ENCODE measurements at places on chromosomes 5 and 9. TPM values are rescaled to one million over a fixed set of nuclear protein-coding genes. Genes with fewer than 3 reads are reported as not detected.

TAF11L5 gene
- not detected for total RNA-seq

ZFP37 gene
- 1.6 TPM for total RNA-seq

HAVCR2 gene
- total RNA-seq, result not detected

RGMB gene
- total RNA-seq, result 94.1 TPM

PTGR1 gene
- total RNA-seq, result 116 TPM

CCL28 gene
- 1.3 TPM for total RNA-seq

C5orf58 gene
- total RNA-seq, result not detected

FAM114A2 gene
- total RNA-seq, result 42.3 TPM

PCDHGB5 gene
- 25.0 TPM for total RNA-seq

EMB gene
- total RNA-seq, result 0.97 TPM

ZNF354C gene
- 6.8 TPM for total RNA-seq

CAMK4 gene
- total RNA-seq, result 3.2 TPM

TSPAN17 gene
- 38.0 TPM for total RNA-seq

FAXDC2 gene
- 4.2 TPM for total RNA-seq

VCAN gene
- 490 TPM for total RNA-seq

LMX1B gene
- not detected for total RNA-seq

KLF4 gene
- total RNA-seq, result 3.5 TPM

DMGDH gene
- 4.5 TPM for total RNA-seq

FOCAD gene
- 93.7 TPM for total RNA-seq

PCDHB5 gene
- total RNA-seq, result 0.32 TPM

DMRTA1 gene
- total RNA-seq, result 0.32 TPM

SLC6A3 gene
- total RNA-seq, result not detected

PCDHA1 gene
- under 0.01 TPM for total RNA-seq

SYK gene
- total RNA-seq, result not detected

ADRB2 gene
- 1.7 TPM for total RNA-seq

IFNB1 gene
- total RNA-seq, result not detected

INSL6 gene
- total RNA-seq, result 0.64 TPM

TRIM32 gene
- total RNA-seq, result 29.6 TPM

PAXX gene
- 9.9 TPM for total RNA-seq

GABRA6 gene
- not detected for total RNA-seq

SLC12A2 gene
- total RNA-seq, result 37.1 TPM

PDZD2 gene
- total RNA-seq, result 0.97 TPM

CCDC171 gene
- total RNA-seq, result 2.3 TPM

FOXD4L4 gene
- total RNA-seq, result not detected

GLDC gene
- total RNA-seq, result 0.32 TPM

HMMR gene
- 10.0 TPM for total RNA-seq

SLCO6A1 gene
- under 0.01 TPM for total RNA-seq

LHX6 gene
- total RNA-seq, result not detected

IRX4 gene
- not detected for total RNA-seq

PCYOX1L gene
- 6.4 TPM for total RNA-seq

SOWAHA gene
- total RNA-seq, result under 0.01 TPM

BRD3OS gene
- 18.4 TPM for total RNA-seq

COL23A1 gene
- total RNA-seq, result not detected
